ENCODE measurements at places on chromosomes 7 and 10.

GRCh38 chr10:27258838-27259812 is 18.5 kb upstream of the ACBD5 start:
- no peak for DNase-seq

- DNase-seq: no peak
Measured at GRCh38 chr10:7933262-7933661, 115.0 kb downstream of the TAF3 start.

DNA sequence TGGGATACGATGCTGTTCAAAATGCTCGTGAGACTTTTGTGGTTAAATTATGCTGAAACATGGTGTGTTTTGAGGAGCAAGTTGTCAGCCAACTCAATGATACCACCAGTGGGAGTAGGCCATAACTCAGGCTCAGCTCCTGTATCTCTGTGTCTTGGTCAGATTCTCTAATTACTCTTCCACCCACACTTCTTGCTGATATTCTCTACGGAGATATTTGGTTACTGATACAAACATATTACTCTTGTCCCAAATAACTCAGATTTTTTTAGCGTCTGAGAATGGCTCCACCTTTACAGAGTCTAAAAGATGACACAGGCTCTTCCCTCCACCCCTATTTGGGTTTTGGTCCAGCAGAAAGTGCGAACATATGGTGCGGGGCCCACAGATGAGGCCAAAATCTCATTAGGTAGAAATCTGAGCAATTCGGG is 168.9 kb downstream of the PKD1L1 start:
- DNase-seq: no peak

- DNase-seq: peak; percentile 100
Measured at GRCh38 chr10:99619851-99620710, at the start of gene SLC25A28. Gene SLC25A28, minus strand, starts transcription at chr10:99620439. Its CDS starts 104 bp downstream, at chr10:99620335.

DNA sequence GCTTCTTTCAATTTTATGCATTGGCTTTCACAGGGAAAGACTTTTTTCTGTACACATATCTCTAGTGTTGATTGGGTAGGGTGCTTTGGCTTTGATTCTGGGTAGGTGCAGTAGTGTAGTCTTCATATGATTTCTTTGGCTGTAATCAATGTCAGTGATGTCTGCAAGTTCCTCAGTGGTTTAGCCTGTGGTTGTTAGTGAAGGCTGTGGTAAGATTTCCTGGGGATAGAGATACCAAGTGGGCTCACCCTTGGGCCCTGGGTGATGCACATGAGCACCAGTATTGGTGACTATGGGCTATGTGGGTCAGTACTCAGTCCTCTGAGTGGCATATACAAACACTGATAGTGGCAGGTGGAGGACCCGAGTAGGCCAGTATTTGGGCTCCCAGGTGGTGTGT is 13.0 kb downstream of the GIMAP8 start:
- no peak for DNase-seq

DNA sequence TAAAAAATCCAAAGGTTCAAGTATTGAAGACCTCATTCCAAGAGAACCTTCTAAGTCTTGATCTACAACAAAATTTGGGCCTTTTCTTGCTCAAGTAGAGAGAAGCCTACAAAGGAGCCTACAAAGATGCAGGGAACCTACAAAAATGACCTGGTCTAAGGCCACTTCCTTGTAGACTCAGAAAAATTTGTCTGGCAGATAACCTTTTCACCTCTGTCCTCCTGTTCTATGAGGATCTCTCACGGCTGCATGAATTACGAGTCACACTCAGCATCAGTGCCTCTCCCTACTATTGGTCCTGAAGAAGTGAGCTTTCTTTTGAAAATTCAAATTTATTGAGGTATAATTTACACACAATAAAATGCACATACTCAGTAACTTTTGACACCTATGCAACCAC is 29.3 kb downstream of the CCNJ start:
- no peak for DNase-seq

GRCh38 chr10:92544296-92544695 is 29.6 kb downstream of the IDE start:
- DNase-seq: no peak

DNA sequence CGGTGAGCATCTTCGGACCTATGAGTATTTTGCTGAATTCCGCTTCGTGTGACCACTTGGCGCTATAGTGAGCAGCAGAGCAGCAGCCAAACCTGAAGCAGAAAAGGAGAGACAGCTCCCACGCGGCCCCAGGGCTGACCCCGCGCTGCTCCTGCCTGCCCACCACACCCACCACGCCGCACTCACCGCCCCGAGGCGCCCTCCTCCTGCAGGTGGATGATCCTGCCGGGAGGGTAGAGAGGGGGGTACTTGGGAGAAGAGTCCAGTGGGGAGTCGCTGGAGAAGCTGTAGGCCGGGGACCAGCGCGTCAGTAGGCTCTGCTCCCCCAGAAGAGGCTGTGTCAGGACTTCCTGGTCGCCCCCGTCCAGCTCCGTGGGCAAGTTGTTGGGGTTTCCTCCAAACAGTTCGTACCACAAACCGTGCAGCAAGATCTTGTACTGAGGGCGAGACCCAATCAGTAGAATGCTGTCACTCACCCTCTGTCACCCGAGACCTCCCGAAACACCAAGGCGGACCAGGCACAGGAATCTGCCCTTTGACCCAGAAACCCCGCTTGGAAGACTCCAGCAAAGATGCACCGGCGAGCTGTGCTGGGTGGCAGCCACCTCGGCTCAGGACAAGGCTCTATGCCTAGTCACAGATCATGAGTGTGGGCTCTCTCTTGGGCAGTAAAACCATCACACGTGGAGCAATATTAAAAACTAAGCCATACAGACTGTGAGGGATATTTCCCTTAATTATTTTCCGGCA is 37.6 kb downstream of the DAGLB start:
- no peak for DNase-seq
